ENCODE measurements at places on chromosomes 5 and 9.
A peak's percentile ranks its signal among the peaks of the same experiment; 100 is the strongest.

DNA sequence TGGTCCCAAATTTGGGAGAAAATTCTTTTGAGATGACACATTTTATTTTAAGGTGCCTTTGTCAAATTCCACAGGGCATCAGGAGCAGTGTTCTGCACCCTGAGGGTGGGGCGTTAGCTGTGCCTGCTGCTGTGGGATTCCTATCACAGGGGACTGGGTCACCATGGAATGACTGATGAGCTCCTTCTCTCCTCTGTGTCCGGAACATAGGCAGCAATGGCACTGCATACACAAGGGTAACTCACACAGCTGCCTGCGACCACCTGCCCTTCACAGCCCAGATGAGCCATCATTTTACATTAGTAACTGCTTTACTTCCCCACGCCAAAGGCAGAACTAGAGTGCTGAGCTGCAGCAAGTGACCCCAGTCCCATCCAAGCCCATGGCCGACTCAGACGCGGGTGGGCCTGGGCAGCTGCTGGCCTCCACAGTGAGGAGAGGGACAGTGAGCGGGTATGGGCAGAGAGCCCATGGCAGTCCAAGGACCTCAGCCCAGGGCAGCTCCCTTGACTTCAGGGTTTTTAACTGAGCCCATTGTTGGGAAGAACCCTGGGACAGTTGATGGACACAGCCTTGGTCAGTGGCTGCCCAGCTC, 93.7 kb downstream of the GADD45G start:
- no peak for DNase-seq

GRCh38 chr9:125558453-125559092, 148.4 kb downstream of the MAPKAP1 start:
- peak; percentile 72 for DNase-seq

GRCh38 chr9:82332018-82332773, 343.6 kb downstream of the SPATA31D1 start:
- no peak for DNase-seq

DNA sequence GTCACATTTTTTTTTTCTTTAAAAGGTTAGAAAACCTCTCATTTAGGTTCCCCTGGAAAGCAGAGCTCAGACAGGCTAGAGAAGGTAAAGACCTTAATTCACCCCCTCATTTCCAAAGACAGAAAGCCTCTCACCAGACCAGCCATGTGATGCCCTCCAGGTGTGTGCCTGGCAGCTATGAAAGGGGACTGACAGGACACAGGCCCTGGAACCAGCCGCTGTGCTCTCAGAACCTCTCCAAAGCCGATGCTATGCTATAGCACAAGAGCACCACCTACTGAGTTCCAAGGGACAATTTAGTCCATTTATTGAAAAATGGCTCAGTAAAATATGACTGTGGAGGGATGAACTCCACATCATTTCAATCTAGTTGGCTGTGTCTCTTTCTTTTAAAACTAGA, 48.8 kb downstream of the FANCC start:
- no peak for DNase-seq

- DNase-seq, result no peak
Measured at GRCh38 chr9:89390068-89390555, 71.8 kb downstream of the SECISBP2 start.

- DNase-seq, result no peak
Measured at GRCh38 chr9:79742110-79742721, 170.5 kb downstream of the TLE4 start.

DNA sequence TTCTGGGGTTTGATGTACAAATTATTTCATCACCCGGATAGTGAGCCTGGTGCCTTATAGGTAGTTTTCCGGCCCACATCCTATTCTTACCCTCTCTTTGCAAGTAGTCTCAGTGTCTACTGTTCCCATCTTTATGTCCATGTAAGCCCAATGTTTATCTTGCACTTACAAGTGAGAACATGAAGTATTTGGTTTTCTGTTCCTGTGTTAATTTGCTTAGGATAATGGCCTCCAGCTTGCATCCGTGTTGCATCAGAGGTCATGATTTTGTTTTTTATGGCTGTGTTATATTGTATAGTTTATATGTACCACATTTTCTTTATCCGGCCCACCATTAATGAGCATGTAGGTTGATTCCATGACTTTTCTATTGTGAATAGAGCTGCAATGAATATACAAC, 136.5 kb downstream of the PRR16 start:
- no peak for DNase-seq

DNA sequence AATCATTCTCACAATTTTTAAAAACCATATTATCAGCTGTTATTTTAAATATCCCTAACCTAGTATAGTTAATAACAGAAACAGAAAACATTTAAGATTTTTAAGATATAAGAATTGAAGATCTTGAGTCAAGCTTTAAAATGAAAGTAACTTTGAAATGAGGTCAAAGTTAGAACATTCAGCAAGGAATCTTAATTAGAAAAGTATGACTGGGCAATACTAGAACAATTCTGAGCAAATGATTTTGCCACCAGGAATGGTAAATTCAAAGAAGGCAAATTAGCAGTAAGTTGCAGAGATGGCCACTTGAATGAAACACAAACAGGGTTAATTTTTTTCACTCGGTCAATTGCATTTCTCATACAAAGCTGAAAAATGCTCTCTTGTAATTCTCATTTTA, 117.9 kb downstream of the NXNL2 start:
- no peak for DNase-seq

- DNase-seq, result no peak
Measured at GRCh38 chr5:86127696-86128095, 490.0 kb upstream of the COX7C start.

DNA sequence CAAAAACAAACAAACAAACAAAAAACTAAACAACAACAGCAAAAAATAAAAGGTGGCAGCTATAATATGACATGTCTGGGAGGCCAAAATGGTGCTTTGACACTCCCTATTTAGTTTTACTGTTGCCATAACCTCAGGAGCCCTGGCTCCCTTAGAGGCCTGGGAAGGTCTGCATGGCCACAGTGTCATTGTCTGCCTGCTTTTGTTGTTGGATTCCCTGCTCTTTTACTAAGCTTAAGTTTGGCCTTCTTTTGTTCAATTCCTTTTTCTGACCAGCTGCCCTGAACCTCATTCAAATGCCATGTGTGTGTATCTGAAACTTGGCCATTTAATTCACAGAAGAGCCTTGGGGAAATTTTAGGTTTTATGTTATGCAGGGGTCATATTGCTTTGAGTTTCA, 458.2 kb downstream of the TMEM232 start:
- no peak for DNase-seq

GRCh38 chr5:92429646-92430045, 1046.5 kb upstream of the ARRDC3 start:
- DNase-seq, result no peak

DNA sequence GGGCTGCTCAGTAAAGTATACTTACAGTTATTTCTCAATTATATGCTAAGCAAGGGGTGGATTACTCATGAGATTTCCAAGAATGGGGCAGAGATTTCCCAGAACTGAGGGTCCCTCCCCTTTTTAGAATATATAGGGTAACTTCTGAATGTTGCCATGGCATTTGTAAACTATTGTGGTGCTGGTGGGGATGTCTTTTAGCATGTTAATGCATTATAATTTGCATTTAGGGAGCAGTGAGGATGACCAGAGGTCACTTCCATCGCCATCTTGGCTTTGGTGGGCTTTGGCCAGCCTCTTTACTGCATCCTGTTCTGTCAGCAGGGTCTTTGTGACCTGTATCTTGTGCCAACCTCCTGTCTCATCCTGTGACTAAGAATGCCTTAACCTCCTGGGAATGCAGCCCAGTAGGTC, 35.5 kb downstream of the TTC1 start:
- no peak for DNase-seq

DNA sequence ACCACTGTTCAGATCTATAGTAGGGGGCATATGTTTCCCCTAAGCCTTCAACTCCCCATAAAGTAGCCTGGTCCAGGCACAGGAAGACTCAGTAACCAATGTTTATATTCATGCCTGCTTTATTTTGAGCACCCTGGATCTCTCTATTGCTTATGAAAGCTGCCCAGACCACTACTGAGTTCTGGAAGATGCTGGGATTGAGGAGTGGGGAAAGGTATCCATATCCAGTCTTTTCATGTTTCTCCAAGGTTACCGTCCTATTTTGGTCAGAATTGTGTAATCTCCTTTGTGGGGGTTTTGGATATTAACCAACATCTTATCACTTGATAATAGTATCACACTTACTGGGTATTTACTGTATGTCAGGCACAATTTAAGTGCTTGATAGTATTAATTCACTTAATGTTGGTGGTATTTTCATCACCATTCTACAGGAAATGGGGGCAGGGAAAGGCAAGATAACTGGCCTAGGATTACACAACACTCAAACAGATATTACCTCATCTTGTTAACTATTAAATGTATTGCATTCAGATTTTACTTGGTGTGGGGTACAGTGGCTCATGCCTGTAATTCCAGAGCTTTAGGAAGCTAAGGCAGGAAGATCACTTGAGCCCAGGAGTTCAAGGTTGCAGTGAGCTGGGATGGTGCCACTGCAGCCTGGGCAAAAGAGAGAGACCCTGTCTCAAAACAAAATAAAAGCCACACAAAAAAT, 36.3 kb downstream of the RUSC2 start:
- DNase-seq, result no peak

- no peak for DNase-seq
Measured at GRCh38 chr5:78837836-78838235, 147.3 kb downstream of the ARSB start.

- no peak for DNase-seq
Measured at GRCh38 chr5:167944121-167944852, 347.2 kb upstream of the WWC1 start.

DNA sequence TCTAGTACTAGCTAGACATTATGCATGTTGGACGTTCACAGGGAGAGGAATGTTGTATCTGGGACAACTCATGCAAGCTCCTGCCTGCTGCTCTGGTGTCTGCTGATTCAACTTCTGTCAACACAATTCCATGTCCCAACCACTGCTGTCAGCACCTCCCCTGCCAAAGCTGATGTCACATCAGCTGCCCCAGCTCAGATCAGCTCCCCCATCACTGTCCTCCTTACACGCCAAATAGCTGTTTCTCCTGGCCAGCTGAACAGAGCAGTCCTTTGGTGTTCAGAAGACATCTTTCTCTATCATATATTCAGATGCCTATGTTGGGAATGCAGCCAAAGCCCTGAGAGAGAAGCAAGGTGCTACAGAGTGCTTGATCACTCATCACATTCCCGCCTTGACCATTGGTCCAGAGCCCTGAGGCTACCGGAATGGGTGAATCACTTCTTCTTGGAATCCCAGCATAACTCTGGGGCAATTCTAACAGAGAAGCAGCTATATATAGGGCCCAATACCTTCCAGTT, 223.3 kb downstream of the SEC61B start:
- DNase-seq, result no peak

DNA sequence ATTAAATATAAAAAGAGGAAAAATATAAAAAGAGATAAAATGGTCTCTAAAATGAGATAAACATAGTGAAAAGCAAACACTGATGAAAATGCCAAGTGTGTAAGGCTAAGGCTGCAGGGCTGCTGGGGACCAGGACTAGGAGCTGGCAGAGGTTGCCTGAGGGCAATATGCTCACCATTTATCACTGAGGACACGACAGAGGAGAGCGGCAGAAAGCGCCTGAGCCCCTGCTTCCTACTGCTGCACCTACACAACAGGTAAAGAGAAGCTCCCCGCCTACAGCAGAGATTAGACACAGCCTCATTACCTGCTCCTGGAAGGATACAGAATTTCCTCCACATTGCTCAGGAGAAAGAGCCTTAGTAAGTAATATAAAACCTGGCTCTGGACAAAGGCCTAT, 70.7 kb upstream of the PPP1R2B start:
- no peak for DNase-seq

- no peak for DNase-seq
Measured at GRCh38 chr9:27341545-27342294, 44.8 kb upstream of the EQTN start.

GRCh38 chr9:121985792-121986494, 107.2 kb downstream of the TTLL11 start:
- no peak for DNase-seq

- DNase-seq, result no peak
Measured at GRCh38 chr9:119861842-119862241, 492.6 kb upstream of the BRINP1 start.

- DNase-seq, result no peak
Measured at GRCh38 chr5:1885868-1886845, 3.4 kb upstream of the IRX4 start.

All from germinal center (tissue), 1 donor.